ENCODE measurements at places on chromosomes 12 and 14.

GRCh38 chr14:91244501-91244901 is at the start of gene GPR68:
GPR68 (minus strand) TSS chr14:91244704; CDS start chr14:91235050, 9,654 bp downstream.
- peak; percentile 77 for DNase-seq

GRCh38 chr12:79983986-79984620 is 49.2 kb upstream of the PPP1R12A start:
- no peak for DNase-seq

DNA sequence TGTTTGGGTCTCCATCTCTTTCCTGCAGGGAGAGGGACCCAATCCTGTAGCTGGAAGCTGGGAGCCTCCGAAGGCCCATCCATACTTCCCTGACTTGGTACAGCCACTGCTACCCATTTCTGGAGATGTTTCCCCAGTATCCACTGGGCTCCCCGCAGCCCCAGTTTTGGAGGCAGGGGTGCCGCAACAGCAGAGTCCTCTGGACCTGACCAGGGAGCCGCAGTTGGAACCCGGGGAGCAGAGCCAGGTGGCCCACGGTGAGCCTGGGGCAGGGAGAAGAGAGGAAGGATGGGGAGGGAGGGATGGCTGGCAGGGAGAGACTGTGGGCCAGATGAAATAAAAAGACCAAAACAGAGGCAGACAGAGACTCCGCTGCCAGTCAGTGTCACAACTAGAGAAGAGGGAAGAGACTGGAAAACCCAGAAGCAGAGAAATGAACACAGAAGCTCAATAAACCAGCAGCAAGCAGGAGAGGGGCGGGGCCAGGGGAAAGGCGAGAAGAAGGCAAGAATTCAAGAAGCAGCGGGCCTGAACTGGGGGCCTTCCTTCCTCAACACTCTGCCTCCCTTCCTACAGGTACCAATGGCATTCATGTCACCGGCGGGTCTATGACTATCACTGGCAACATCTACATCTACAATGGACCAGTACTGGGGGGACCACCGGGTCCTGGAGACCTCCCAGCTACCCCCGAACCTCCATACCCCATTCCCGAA is 6.3 kb downstream of the LTBR start:
- DNase-seq: no peak

DNA sequence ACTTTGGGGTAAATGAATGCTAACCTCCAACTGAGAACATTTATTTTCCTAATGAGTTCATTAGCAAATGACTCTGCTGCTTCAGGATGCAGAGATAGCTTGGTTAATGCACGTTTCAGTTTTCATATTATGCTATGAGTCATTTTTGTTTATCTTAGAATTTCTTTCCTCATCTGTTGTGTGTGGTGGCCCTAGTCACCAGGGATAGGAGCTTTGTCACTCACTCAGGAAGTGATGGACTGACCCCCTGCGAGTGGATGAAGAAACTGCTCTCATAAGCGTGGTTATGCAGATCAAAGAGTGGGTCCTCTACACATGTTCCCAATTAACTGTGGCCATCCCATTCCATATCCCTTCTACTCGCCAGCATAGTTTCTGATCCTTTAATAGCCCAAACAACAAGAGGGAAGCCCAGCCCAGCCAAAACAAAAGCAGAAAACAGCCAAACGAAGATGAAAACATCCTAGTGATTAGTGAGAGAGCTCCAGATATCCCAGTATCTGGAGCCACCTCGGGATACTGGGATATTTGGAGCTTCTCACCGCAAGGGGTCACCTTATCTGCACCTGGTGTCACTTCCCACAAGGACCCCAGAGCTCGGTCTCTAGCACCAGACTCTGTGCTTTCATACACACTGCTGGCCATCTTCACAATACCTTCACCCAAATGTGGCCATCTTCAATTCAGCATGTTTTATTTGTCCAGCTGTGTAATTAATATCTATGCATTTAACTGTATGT is 8.6 kb downstream of the TC2N start:
- no peak for DNase-seq

DNA sequence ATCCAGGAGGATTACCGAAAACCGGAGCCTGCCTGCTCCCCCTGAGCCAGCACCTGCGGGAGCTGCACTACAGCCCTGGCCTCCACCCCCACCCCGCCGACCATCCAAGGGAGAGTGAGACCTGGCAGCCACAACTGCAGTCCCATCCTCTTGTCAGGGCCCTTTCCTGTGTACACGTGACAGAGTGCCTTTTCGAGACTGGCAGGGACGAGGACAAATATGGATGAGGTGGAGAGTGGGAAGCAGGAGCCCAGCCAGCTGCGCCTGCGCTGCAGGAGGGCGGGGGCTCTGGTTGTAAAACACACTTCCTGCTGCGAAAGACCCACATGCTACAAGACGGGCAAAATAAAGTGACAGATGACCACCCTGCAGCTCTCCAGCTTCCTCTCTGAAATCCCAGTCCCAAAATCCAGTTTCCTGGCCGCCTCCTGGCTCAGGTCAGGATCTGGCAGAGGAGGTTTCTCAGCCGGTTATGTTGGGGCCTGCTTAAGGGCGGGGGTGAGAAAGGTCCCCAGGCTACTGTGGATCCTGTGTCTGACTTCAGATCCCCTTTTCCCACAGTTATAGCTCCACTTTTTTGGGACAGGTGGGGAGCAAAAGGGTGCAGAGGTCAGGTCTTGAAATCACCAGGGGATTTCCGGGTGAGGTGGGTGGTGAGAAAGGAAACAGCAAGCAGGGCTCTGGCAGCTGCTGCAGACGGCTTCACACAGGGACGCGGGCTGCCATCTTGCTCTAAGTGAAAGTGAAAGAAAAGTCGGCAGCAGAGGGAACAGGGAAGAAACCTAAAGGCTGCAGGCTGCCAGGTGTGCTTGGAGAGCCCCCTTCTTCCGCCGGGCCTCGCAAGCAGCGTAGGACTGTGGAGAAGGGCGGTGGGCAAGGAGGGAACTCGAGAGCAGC is at the start of gene TAPBPL:
TAPBPL (plus strand) TSS at position 695 of the 897 bp plus-strand sequence. CDS start 207 bp downstream, outside the sequence.
- peak; percentile 90 for DNase-seq

GRCh38 chr14:59013672-59014298 is 174.7 kb upstream of the DAAM1 start:
- DNase-seq: no peak

DNA sequence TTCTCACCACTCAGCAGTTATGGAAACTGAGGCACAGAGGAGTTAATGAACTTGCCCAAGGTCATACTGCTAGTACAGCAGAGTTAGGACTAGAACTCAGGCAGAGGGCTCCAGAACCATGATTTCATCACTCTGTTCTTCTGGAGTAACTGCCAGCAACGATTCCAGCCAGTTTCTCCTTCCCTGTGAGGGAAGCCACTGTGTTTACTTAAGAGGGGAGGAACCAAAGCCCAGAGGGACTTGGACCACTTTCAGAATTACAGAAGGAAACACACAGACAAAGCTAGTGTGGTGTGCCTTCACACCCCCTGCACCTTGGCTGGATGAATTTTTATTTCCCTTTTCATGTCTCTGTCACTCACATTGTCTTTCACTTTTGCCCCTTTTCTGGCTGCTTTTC is 398.2 kb downstream of the DPF3 start:
- peak; percentile 59 for DNase-seq

GRCh38 chr12:117865505-117865904 is 103.3 kb downstream of the KSR2 start:
- DNase-seq: no peak

DNA sequence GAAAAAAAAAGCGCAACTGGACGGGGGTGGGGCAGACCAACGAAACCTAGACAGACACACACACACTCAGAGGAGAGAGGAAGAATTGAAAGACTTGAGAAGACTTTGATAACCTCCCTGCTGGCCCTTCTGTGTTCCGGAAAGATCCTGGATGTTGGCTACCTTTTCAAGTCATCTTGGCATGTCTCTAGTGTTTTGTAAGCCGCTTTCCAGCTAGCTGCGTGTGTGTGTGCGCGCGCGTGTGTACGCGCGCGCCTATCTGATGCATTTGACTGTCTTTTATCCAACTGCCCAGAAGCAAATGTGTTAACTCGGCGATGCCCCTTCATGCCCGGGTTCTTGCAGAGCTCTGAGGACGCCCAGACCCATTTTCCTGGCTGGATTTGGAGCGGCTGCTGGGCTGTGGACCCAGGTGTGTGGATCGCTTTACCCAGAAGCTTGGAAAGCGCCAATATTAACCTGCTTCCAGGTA is 664 bp downstream of the LRFN5 start:
- no peak for DNase-seq

- no peak for DNase-seq
Observed at GRCh38 chr12:49451468-49452259, 84.4 kb downstream of the SPATS2 start.

GRCh38 chr12:92297932-92298696 is 152.5 kb upstream of the BTG1 start:
- DNase-seq: no peak

- no peak for DNase-seq
Observed at GRCh38 chr14:99315197-99315596, 43.2 kb upstream of the BCL11B start.

DNA sequence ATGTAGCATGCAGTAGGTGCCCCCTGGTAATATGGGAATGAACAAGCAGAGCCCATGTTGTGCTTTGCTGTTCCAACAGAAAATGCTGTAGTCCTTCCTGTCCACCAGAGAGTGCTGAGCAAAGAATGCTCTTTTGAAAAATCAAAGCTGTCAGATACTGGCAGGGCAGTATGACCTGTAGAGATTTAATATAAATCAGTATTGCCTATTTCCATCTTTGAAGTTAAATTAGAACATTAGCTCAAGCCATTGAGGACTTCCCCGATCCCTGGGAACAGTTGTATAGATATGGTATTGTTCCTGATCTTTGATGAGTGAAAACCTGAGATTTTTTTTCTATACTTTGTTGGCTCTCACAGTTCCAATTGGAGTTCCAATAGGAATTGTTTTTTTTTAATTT is 13.0 kb downstream of the TTC8 start:
- no peak for DNase-seq

GRCh38 chr12:6330999-6331714 is 10.7 kb downstream of the TNFRSF1A start:
- no peak for DNase-seq
